ENCODE measurements at places on chromosomes 5 and 9. TPM values are rescaled to one million over a fixed set of nuclear protein-coding genes. Genes with fewer than 3 reads are reported as not detected.

The PCA3 gene
- not detected for total RNA-seq

The CAMK2A gene
- total RNA-seq: 0.28 TPM

DNA sequence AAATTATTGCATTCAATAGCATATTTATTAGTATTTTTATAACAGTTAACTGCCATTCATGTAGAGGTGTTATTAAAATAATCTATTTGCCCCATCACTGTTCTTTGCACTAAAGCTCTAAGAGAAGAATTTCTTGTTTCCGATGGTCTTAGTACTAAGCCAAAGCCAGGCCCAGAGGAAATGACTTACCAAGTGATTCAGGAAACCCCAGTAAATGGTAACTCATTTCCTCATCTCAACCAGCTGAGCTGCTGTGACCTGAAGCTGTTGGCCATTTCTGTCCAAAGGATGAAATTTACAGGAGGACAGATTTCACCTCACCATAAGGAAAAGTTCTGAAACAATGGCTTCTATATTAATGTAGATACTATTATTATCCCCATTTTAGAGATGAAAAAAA is 117.0 kb downstream of the PIK3R1 start:
- DNase-seq: no peak
- no peak overlapping the region for H3K27ac ChIP-seq
- H3K4me3 ChIP-seq: no peak overlapping the region
- H3K36me3 ChIP-seq: no peaks in the 10 kb centered on the region
- no peaks in the 10 kb centered on the region for H3K4me1 ChIP-seq
- H3K27me3 ChIP-seq: no peaks in the 10 kb centered on the region

DNA sequence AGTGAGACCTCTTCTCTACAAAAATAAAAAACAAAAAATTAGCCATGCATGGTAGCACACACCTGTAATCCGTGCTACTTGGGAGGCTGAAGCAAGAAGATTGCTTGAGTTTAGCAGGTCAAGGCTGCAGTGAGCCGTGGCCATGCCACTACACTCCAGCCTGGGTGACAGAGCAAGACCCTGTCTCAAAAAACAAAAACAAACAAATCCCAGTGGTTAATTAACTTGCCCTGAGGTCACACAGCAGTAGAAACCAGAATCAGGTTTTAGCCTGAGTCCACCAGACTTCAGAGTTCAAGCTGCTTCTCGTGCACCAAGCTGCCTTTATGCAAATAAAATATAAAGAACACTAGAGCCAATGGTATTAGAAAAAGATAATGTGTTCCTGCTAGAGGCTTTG is 169.7 kb downstream of the GOLPH3 start:
- no peak overlapping the region for H3K27ac ChIP-seq
- no peak overlapping the region for H3K4me3 ChIP-seq
- no peaks in the 10 kb centered on the region for H3K27me3 ChIP-seq
- DNase-seq: no peak

DNA sequence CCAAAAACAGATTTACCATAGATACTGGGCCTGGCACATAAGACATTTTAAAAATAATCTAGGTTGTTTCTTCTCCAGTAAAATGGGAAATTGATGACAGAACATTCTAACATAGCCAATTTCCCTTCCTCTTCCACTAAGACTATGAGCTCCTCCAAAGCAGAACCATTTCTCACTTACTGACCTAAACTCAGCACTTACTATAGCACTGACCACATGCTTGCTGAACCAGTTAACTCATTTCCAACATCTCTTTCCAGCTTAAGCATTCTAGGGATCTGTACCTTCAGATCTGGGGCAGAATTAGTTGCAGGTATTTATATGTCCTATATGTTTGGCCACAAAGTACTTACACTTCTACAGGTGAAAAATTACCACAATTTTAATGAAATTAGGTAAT is 58.9 kb downstream of the TTC39B start:
- no peak overlapping the region for H3K4me3 ChIP-seq
- H3K36me3 ChIP-seq: no peaks in the 10 kb centered on the region

GRCh38 chr5:140337880-140338279 is 8.5 kb downstream of the HBEGF start:
- H3K4me3 ChIP-seq: no peak overlapping the region
- H3K4me1 ChIP-seq: no peaks in the 10 kb centered on the region
- DNase-seq: no peak
- no peak overlapping the region for H3K27ac ChIP-seq

The FREM1 gene
- 2.6 TPM for total RNA-seq
